Umbilical cord (tissue), 2 donors: ENCODE measurements at places on chromosomes 4 and X.

- no peak for DNase-seq
Measured at GRCh38 chr4:2483237-2483636, 14.3 kb downstream of the RNF4 start.

GRCh38 chrX:119853444-119853843, 681 bp upstream of the UPF3B start:
- no peak for DNase-seq

DNA sequence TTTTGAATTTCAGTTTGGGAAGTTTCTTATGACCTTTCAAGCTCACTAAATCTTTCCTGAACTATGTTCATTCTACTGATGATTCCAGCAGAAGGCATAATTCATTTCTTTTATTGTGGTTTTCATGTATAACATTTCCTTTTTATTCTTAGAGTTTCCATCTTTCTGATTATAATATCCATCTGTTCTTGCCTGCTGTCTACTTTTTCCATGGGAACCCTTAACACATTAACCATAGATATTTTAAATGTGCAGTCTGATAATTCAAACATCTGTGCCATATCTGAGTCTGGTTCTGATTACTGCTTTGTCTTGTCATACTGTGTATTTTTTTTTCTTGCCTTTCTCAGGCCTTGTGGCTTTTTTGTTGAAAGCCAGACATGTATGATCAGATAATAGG, 234.7 kb downstream of the COX7B2 start:
- no peak for DNase-seq

DNA sequence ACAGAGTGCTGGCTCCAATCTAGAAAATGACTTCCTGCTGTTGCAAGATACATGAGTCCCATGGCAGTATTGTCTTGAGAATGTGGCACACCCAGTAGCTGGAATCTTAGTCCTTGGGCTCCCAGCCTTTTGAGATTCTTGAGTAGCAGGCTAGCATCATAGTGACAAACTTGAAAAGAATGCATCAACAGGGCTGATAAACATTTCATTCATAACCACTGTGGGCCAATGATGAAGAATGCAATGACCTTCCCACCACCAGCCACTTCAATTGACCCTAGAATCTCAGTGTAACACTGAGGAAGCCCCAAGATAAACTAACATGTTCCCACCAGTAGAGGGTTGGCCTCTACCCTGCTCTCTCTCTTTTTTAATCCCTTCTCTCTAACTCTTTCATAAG, 329.3 kb downstream of the GBA3 start:
- DNase-seq = peak; percentile 2

GRCh38 chr4:793093-793861, 32.7 kb downstream of the CPLX1 start:
- DNase-seq = no peak

GRCh38 chrX:154378059-154378798, 866 bp upstream of the EMD start:
- DNase-seq = peak; percentile 69

DNA sequence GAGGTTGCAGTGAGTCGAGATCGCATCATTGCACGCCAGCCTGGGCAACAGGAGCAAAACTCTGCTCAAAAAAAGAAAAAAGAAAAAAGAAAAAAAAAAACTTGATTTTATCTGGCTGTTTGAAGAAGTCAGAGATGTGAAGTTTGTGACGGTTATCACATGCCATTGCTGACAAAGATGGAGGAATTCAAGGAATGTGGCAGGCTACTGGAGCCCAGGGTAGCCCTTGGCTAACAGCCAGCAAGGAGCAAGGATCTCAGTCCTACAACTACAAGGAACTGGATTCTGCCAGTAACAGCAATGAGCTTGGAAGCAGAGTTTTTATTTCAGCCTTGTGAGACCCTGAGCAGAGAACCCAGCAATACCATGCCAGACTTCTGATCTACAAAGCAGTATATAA, 24.3 kb upstream of the TET2 start:
- no peak for DNase-seq

- DNase-seq = no peak
Measured at GRCh38 chr4:98711526-98711925, 53.1 kb upstream of the TSPAN5 start.
